ENCODE measurements at places on chromosomes 16 and 17.

DNA sequence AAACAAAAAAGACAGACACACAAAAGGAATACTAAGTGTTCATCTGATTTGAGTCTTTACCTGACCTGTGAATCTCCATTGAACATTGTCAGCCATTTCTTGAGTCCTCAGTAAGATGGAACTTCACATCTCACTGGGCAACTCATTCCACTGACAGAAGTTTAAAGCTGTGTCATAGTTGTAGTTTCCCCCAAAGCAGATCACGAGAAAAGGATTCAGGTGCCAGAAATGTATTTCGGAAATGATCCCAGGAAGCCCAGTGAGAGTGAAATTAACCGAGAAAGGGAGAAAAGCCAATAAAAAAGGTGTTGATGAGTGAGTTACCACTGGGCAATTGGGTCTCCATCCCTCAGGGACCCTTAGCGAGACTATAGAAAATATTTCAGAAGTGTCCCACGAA, 6.5 kb downstream of the CHD9 start:
- no peak for DNase-seq

DNA sequence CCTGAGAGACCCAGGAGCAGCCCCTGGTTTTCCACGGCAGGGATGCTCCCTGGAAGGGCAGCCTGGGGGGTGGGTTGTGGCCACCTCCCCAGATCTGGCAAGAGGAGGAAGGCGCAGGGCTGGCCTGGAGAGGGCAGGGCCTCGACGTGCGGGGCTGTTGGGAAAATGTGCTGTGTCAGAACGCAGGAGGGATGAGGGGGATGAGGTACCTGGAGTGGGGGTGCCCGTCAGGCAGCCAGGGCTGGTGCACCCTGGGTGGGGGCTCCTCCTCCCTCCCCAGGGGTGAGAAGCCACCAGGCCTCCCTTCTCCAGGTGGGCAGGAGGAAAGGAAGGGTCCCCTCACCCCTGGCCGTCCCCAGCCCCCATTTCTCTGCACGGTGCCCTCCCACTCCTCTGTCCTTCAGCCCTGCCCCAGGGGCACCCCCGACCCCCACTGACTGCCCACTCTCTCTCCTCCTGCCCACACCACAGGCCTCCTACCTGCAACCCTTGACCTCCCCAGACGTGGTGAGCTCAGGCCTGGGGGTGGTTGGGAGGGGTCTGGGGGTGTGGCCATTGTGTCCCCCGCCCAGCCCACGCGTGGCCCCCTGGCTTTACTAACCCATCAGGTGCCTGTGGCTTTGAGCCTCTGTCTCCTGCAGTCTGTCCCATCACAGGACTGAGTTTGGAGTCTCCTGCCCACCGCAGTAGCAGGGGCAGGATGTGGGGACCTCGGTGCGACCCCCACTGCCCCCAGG, 39.6 kb downstream of the BAHCC1 start:
- no peak for DNase-seq

GRCh38 chr16:25707982-25708583, 16.3 kb downstream of the HS3ST4 start:
- no peak for DNase-seq

GRCh38 chr17:80866050-80866793, 125.4 kb upstream of the CHMP6 start:
- no peak for DNase-seq

DNA sequence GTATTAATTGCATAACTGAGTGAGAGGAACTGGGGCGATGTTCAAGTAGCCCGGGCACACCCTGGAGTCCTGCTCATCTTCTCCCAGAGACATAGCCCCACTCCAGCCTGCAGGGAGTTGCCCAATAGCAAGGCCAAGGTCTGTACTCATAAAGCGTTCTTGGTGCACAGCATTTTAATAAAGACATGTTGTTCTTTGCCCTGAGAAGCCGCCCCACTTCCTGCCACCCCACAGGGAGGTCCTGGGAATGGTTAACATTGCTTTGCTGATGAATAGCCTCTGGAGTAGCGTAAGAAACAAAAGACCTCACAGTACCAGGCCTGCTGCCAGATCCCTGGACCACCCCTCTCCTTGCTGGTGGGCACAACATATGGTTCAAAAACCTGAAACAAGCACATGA, 21.6 kb upstream of the CDH1 start:
- no peak for DNase-seq

- DNase-seq, result peak; percentile 50
Observed at GRCh38 chr17:20852239-20852989, 190.4 kb downstream of the USP22 start.

Measured in NCI-H2227 treated with DMSO at 0.1 percent for 48 hours (cell line).